ENCODE measurements at places on chromosomes 3 and 15. TPM values are rescaled to one million over a fixed set of nuclear protein-coding genes. Genes with fewer than 3 reads are reported as not detected.

Gene IMPG2
- under 0.01 TPM for total RNA-seq

GRCh38 chr15:59918994-59919951 lies 84.8 kb upstream of the FOXB1 start:
- DNase-seq: no peak

Gene SLC22A13
- 0.70 TPM for total RNA-seq

Gene SKIC8
- total RNA-seq: 52.3 TPM

- no peak for DNase-seq
These were observed 18.7 kb upstream of the MTMR14 start for GRCh38 chr3:9630550-9631139.

Gene ALS2CL
- total RNA-seq: 15.7 TPM

Gene CASR
- not detected for total RNA-seq

- DNase-seq: no peak
These were observed 61.9 kb downstream of the VGLL3 start for GRCh38 chr3:86929046-86929445.

DNA sequence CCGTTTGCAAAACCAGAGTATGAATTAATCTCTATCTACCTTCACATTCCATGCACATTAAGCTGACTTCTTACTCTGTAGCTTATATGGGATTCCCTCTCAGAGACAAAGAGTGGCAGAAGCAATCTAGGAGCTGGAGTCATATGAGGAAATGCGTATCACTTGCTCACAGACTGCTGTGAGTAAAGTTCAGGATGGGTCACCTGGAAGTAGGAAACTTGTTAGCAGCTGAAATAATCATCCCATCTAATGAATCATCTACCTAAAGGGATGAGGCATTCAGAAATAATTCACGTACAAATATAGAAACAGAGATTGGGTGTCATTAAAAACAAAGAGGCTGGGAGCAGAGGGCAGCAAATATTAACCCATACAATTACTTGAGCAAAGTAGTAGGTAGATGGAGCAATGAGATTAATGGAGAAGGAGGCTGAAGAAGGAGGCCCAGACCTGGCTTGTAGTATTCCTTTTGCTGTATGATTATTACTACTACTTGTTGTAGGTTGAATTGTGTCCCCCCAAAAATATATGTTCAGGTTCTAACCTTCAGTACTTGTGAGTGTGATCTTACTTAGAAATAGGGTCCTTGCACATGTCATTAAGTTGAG lies 866.3 kb downstream of the ROBO2 start:
- DNase-seq: no peak

DNA sequence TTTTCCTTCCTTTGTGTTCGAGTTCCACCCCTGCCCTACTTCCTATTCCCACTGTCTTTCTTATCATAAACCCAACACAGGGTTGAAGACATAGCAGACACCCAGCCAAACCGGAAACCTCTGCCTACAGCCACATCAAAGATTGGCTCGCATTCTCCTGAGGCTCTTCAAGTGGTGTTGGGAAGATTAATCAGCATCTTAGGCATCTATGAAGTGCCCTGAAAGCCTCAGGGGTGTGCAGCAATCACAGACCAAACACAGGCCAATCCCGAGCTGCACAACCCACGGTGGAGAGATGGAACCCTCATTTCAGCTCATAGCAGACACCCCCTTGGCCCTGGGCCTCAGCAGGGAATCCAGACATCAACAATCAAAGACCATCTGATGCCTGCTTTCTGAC lies 255.9 kb downstream of the XXYLT1 start:
- no peak for DNase-seq

GRCh38 chr3:177300039-177300833 lies 103.0 kb upstream of the TBL1XR1 start:
- DNase-seq: no peak

DNA sequence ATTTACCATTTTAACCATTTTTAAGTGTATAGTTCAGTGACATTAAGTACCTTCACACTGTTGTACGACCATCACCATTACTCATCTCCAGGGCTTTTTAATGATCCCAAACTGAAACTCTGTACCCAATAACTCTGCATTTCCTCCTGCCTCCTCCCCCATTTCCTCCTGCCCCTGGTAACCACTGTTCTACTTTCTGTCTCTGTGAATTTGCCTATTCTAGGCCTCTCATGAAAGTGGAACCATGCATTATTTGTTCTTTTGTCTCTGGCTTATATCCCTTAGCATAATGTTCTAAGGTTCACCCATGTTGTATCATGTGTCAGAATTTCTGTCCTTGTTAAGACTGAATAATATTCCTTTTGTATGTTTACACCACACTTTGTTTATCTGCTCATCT lies 154.2 kb downstream of the MECOM start:
- no peak for DNase-seq

Gene CHL1
- total RNA-seq: 15.1 TPM

DNA sequence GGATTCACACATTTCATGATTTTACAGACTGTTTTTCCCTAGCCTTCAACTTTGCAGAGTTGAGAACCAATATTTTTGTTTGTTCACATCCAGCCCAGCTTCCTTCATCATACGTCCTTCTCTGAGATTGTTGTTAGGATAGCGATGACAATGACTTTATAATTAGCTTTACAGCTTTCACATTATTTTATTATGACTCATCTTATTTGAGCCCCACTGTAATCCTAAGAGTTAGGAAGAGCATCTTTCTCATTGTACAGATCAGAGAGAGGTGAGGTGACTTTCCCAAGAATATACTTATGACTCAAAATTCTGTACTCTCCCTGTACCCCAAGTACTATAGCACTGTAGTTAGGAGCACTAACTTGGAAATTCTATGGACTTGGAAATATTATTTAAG lies 156.1 kb downstream of the ALDH1A2 start:
- DNase-seq: no peak

Data from uterus (tissue), 4 donors.